Stimulated activated CD8-positive, alpha-beta memory T cell treated with anti-CD3 and anti-CD28 coated beads, Interleukin-2, amount 100 ng/mL, for 1 hour (primary cell): ENCODE measurements at places on chromosomes 6 and 20.

- no peak for DNase-seq
These were observed 27.9 kb upstream of the SYNCRIP start for GRCh38 chr6:85670573-85670972.

GRCh38 chr20:35947489-35947888, 6.8 kb downstream of the SCAND1 start:
- no peak for DNase-seq

DNA sequence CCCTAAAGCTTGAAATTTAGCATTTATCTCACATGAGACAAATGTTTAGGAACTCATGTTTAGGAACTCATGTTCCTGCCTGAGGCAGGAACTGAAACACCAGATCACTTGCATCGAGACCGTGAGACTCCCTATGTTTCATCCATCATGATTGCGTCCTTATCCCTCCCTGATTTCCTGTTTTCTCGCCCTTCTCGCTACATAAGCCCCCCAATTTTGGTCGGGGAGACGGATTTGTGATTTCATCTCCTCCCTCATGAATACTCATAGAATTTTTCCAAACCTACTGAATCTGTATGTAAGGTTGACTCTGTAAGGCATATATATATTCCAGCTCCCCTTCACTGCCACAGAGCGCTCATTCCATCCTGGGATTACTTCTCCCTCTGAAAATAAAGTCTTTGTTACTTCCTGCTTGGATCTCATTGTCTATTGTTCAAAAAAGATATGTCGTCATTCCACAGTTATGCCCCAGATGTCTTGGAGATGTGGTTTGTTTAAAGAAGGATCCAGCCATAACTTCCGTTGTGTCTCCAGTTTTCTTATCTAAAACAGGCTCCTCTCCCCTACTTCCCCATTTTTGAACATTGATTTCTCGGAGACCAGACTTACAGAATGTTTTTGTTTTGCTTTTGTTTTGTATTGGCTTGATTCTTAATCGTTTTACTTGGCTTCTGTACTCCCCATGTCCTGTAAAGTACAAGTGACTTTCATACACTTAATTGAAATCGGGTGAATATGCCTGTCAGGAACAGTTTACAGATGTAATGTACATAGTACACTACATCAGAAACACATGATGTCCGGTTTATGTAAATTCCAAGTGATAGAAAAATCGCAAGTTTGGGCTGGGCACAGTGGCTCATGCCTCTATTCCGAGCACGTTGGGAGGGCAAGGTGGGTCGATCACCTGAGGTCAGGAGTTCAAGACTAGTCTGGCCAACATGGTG, 118.7 kb downstream of the HFE start:
- DNase-seq, result no peak

- no peak for DNase-seq
These were observed 78.9 kb downstream of the GINS1 start for GRCh38 chr20:25486377-25486776.

GRCh38 chr6:37851997-37852524, 32.5 kb downstream of the ZFAND3 start:
- DNase-seq, result no peak

- DNase-seq, result no peak
These were observed 52.9 kb downstream of the ARID1B start for GRCh38 chr6:156830126-156830525.
